Right ventricle myocardium inferior (tissue), 1 donor: ENCODE measurements at places on chromosomes 4 and X.

- no peak for DNase-seq
These were observed 2582.2 kb downstream of the PCDH7 start for GRCh38 chr4:33302321-33302720.

DNA sequence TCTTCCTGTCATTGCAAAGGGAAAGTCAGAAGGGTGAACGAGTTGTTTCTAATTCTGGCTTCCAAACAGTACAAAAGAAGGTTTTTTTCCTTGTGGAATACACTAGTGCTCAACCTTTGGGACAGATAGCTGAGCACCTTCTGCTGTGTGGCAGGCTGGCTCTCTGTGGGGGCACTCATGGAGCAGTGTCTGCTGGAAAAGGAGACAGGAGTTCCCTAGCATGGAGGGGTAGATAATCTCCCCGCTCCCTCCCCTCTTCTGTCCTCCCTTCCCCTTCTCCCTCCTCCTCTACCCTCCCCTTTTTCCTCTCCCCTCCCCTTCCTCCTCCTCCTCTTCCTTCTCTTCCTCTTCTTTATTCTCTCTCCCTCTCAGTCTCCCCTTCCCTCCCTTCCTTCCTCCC lies 62.4 kb upstream of the MTM1 start:
- no peak for DNase-seq

DNA sequence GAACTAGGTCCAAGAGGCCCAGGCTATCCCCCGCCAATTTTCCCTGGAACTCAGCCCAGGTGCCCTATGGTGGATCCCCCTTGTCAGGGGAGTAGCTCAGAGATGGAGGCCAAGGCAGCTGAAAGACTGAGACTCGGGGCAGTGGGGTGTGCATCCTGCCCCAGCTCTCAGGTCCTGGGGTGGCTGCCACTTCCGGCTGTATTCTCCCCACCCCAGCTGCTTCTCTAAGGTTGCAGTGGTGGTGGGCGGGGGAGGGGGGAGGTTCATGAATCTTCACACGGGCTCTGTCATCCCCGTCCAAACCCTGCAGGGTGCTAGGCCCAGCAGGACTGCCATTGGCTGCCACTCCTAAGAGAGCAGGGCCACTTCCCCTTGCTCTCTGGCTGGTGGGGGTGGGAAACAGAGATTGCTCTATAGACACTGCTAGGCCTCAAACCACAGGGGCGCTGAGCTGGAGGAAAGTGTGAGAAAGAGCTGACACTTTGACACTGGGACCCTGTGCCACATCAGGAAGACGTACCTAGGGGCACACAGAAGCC lies 1.5 kb downstream of the SASH3 start:
- peak; percentile 78 for DNase-seq

DNA sequence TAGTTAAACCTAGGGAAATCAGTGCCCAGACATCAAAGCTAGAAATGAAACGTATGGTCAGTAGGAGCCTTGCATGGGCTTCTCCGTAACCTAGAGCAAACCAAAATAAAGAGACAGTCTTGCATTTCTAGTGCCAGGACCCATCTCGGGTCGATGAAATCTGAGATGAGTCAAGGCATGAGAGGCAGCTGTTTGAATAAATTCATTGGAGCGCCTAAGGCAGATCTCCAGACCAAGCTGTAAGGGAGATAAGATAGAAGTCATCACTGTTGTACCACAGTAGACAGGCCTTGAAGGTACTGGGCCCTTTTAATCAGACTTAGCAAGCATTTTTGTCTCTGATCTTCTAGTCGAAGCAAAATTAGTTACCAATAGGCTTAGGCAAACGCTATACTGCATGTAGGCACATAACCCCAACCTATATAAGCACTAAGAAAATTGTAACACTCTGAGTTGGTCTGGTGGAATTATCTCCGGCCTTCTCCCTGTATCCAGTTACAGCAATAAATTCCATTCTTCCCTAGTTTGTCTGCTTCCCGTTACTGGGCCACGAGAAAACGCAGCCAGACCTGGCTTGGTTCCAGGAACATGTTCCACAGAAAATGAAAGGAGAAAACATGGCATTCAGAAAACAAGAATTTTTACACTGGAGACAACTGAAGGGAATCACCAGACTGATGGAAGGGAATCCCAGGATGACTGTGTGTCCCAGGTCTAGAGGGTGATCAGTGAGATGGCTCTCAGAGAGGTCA lies 21.1 kb upstream of the PAPSS1 start:
- DNase-seq, result no peak

DNA sequence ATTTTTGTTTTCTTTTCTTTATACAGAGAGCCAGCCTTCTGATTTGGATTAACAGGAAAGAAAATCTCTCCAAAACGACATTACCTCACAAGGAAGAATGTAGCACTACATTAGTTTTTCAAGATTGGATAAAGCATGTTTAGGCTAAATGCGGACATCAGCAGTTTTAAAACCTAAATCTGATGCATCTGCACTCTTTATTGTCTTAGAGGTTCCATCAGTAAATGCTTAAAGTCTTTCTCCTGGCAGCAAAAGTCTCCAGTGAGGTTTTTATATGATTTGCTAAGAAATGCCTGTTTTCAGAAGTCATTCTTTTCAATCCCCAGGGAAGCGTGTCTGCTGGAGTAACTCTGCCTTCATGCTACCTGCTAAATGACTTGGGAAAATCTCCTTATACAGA lies 912.9 kb upstream of the INTU start:
- DNase-seq, result no peak

DNA sequence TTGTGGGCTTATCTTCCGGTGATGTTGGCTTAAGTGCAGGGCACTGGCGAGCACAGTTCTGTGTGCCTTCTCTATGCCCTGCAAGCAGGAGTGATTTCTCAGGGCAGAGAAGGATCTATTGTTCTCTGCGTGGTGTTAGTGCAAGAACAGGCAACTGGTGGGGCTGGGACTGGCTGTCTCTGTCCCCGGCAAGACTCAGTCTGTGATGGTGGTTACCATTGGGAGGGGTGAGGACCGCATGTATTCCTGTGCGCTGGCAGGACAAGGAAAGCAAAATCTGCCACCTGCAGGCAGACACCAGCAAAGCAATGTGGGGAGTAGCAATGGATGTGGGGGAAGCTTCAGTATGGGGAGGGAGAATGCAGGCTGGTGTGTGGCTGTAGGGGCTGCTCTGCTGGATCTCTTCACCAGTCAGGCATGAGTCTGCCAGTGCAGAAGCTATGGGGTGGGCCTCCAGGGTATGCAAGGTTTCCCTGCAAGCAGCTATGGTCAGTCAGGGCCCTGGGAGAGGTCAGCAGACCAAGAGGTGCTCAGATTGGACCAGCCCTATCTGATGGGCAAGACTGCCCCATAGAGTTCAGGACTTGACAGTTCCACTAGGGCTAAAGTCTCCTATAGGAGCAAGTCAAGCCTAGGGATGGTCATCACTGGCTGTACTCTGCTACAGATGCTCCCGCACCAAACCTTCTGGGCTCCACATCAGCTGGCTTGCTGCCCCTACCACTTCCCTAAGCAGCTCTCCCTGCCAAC lies 16.8 kb downstream of the PF4 start:
- no peak for DNase-seq

DNA sequence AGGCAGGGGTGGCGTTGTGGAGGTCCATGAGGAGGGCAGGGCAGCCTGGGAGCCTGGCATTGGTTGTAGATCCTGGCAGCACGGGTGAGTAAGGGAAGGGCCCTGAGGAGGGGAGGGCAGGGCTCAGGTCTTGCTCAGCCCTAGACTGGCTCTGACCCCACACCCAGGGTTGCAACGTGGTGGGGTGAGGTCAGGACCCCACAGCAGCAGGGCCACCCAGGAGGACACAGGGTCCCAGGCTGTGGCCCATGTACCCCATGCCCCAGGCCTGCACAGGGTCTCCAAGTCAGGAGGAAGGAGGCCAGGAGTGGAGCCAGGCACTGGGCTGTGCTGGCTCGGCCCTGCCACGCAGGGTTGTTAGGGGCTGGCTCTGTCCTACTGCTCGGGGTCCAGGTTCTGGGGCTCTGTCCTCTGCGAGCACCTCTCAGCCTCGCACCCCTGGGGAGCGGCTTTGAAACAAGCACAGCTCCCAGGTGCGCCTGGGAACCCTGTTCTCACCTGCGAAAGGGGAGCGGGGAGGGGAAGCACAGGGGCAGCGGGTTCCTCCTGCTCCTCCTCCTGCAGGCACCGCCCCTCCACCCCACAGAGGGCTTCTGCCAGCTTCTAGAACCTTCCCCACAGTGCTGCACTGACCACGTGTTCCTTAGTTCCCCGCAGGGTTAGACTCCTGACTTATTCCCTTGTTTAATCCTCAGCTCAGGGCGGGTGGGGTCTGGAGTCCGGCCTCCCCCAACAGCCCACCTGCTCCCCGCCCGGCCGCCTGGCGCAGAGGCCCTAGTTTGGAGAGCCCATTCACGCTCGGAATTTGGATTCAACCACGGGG lies 20.4 kb downstream of the MSANTD1 start:
- peak; percentile 51 for DNase-seq

GRCh38 chrX:68717196-68717595 lies 69.7 kb downstream of the STARD8 start:
- DNase-seq, result no peak

DNA sequence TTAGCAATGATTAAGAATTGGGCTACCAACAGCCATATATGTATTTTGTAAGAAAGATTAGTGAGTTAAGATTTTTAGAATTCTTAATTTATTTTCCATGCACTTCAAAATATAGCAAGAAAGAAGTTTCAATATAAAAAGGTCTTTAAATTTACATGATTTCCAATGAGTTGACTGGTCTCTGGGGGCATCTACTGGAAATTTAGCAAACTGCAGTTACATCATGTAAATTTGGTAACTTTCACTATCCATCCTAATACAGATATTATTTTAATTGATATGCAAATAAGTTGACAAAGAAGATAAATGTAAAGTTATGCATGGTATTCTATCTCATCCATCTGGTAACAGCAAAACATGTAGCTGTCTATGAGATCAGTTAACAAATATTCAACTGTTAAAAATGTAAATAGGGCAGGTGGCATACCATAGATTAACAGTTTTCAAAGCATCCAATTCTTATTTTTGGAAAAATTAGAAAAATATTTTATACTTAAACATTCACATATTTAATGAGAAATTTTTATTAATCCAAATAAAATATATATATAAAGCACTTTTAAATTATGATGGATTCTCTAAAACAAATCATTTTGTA lies 29.1 kb downstream of the TTC29 start:
- no peak for DNase-seq

DNA sequence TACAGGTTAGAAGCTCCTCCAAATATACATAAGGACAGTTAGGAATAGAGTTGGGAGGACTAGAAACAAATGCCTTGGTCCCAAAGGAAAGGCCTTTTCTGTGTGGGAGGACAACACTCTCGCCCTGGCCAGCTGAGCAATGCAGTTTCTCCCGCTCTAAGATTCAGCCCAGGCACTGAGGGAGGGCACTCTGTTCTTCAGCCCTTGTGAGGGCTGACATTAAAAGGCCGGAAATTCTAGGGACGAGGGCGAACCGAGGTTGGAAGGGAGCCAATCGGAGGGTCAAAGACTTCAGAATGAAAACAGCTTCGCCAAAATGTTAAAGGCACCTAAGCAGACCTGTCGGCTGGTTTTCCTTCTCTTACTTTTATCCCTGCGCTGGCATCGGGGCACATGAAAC lies 2.9 kb upstream of the PTCHD1 start:
- DNase-seq, result no peak

DNA sequence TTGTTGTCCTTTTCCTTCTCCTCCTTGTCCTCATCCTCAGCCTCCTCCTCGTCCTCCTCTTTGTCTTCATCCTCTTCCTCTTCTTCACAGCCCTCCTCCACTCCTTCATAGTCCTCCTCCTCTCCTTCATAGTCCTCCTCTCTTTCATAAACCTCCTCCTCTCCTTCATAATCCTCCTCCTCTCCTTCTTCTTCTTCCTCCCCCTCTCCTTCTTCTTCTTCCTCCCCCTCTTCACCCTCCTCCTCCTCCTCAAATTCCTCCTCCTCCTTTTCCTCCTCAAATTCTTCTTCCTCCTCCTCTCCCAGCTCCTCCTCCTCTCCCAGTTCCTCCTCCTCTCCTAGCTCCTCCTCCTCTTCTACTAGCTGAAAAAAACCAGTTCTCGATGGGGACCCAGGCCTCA lies 143.8 kb upstream of the RADX start:
- no peak for DNase-seq

DNA sequence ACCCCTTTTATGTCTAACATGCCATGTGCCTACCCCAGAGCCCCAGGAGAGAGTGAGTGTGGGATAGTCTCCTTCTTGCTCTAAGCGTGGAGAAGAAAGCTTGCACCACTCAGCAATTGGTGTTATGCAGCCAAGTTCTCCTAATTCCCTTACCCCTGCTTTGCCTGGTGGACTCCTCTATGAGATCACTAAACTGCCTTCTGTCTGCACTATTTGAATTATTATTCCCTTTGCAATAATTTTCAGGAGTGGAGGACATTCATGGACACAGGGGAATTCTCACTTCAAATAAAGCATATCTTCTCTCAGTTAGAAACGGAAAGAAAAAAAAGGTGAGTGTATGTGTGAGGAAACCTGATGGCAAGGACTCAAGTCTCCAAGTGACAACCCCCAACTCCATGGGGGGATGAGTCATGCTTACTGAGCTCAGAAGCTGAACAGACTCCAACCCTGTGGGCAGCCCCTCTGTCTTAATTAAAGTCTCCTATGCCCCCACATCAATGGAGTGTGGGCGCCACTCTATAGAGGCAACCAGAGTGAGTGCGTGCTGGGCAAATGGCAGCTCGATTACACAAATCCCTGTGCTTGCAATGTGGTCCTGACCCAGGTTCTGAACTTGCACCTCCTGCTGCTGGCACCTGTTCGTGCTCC lies 381.9 kb downstream of the RAB28 start:
- no peak for DNase-seq

- DNase-seq, result no peak
These were observed 116.7 kb upstream of the TMEM164 start for GRCh38 chrX:109886122-109886761.

DNA sequence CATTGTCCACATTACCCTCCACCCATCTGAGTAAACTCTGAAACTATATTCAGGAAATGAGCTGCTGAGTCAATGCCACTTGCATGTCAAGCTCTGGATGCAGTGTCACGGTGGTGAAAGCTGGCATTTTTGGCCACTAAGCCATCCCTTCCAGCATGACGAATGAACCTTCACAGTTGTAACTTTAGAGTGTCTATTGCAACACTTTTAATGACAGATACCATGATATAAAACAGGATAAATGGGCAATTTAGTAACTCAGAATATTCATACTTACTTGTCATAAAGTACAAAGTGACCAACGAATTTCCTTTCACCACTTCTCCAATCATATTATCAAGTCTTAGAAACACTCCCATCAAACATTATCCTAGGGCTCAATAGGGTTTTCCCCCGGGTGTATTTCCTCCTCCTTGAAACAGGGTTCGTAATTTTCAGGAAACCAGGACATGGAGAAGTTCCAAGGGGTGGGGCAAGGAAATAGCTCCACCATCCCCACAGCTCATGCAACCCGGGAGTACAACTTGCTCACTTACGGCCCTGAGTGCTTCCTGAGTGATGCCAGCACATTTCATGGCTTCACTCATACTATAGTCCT lies 73.1 kb downstream of the MTHFD2L start:
- no peak for DNase-seq

DNA sequence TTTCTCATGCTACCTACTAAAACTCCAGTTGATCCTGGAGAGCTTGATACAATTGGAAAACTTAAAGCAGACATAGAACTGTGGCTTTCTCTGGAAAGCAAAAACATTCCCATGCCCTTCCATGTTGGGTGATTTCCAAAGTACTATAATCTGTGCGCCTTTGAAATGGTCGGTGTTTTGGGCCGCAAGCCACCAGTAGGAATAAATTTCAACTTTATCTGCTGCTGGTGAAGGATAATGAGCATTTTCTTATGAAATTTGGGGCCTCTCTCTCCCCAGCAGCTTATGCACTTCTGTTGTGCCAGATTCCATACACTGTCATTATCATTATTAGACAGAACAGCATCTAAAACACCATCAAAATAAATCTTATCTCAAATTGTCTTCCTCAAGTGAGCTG lies 366.7 kb upstream of the RPS6KA3 start:
- DNase-seq, result no peak

- no peak for DNase-seq
These were observed 67.4 kb downstream of the TNIP2 start for GRCh38 chr4:2688697-2689096.
